ENCODE measurements at places on chromosomes 12 and 14.

GRCh38 chr12:7989827-7990491, 42.6 kb upstream of the FOXJ2 start:
- DNase-seq = peak; percentile 87

DNA sequence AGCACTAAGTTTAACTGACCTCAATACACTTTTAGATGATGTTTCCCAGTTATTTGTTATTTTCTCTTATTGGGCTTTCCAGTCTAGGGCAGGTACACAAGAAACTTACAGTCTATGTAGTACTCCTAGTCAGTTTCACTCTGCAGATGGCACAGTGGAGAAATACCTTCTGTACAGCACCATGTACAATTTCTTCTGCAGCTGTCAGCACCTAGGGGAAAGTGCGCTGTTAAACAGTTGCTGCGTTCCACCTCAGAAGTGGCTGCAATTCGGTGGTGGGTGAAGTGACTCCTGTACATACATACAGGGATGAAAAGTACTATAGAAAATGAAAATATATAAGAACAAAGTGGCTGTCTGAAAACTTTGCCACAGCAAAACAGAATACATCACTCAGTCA, 48.3 kb downstream of the NOVA1 start:
- no peak for DNase-seq

GRCh38 chr14:75198291-75198933, 22.0 kb upstream of the TMED10 start:
- no peak for DNase-seq

GRCh38 chr12:68100241-68100640, 59.3 kb downstream of the IFNG start:
- no peak for DNase-seq

GRCh38 chr12:3432868-3433267, 58.1 kb upstream of the PRMT8 start:
- DNase-seq = no peak

DNA sequence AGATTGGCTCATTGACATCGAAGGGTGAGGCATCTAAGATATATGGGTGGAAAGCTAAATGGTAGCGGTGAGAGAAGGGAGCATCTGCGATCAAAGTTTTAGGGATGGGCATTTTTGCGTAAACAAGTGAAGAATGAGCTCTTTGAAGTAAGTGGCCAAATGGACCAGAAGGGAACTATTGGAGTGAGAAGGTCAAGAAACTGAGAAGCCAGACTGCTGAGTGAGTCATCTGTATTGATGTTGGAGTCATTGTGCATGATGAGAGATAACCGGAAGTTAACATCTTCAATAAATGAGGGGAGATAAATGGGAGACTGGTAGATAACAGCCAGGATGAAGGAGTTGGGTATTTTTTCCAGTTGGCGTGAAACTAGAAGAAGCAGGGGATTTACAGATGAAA, 271.9 kb upstream of the PDE3A start:
- DNase-seq = no peak

DNA sequence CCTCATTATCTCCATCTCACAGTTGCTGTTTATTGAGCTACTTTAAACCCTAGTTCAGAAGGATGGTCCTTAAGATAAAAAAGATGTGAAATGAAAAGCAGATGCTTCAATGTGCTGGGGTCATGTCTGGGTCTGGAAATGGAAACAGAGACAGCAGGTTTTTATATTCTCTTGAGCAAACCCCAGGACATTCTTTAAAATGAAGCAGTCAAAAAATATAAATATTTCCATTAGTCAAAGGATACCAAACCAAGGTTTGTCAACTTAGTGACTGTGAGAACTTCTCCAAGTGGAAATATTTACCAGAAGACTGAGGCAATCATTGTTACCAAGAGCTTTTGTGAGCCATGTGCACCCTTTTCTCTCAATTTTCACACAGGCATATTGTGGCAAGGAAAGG, 102.5 kb upstream of the DIO2 start:
- DNase-seq = no peak

GRCh38 chr12:84804691-84805473, 107.7 kb downstream of the SLC6A15 start:
- no peak for DNase-seq

DNA sequence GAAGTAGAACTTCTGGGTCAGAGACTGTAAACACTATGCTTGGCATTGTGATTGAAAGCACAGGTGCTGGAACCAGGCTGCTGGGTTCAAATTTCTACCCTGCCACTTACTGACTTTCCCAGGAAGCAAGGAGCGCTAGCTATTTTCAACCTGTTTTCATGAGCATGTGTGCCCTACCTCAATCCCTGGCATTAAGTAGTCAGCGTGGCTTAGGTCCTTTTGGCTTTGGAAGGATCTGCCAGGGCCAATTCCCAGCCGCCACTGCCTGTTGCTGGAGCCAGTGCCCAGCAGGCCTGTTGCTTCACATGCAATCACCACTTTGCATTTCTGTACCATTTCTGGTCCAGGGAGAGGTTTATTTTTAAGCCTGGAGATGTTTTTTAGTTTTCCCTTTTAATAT, 196.3 kb downstream of the TRHDE start:
- DNase-seq = no peak

- no peak for DNase-seq
Measured at GRCh38 chr12:7884689-7885088, 12.0 kb upstream of the SLC2A14 start.

DNA sequence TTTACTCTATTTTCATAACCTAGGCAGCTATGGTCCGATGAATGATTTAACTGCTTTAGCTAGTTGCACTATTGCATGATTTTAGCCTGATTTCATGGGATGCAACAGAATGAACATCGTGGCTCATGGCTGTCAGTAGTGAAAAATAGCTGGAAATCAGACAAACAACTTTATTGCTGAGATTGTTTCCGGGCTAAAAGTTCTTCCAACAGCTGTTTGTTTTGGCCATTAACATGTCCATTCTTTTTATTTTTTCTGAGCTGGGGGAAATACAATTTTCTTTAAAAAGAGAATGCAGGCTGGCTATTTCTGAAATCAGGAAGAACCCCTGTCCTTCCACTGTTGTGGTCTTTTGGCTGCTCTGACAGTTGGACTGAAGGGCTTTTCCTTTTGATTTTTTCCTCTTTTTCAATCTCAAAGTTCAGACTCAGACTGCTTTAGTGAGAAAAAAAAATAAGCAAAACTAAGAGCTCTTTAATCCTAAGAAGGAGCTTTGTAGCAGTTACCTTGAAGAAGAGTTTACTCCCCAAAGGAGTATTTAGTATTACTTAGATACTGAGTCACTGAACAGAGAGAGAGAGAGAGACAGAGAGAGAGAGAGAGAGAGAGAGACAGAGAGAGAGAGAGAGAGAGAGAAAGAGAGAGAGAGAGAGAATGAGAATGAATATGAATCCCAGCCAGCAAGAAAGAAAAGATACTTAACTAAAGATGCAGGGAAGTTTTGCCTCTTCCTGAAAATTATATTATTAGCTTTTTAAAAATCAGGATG, at the start of gene NAV3:
Gene NAV3, plus strand, starts transcription at position 312 of the 769 bp plus-strand sequence. CDS start 568 bp downstream, outside the sequence.
- no peak for DNase-seq

- DNase-seq = no peak
Measured at GRCh38 chr12:123231931-123232330, 1.0 kb downstream of the MPHOSPH9 start.

- DNase-seq = no peak
Measured at GRCh38 chr14:36667679-36668078, 6.0 kb downstream of the PAX9 start.

Data from CD4-positive, alpha-beta T cell treated with Interleukin-15 for 4 hours (primary cell).